ENCODE measurements at places on chromosomes 5 and 9. TPM values are rescaled to one million over a fixed set of nuclear protein-coding genes. Genes with fewer than 3 reads are reported as not detected.
A peak's percentile ranks its signal among the peaks of the same experiment; 100 is the strongest.

GRCh38 chr9:133760713-133761290 lies 22.6 kb upstream of the SARDH start:
- DNase-seq = no peak

- DNase-seq = no peak
These were observed 155.0 kb downstream of the NFIB start for GRCh38 chr9:14158916-14159315.

DNA sequence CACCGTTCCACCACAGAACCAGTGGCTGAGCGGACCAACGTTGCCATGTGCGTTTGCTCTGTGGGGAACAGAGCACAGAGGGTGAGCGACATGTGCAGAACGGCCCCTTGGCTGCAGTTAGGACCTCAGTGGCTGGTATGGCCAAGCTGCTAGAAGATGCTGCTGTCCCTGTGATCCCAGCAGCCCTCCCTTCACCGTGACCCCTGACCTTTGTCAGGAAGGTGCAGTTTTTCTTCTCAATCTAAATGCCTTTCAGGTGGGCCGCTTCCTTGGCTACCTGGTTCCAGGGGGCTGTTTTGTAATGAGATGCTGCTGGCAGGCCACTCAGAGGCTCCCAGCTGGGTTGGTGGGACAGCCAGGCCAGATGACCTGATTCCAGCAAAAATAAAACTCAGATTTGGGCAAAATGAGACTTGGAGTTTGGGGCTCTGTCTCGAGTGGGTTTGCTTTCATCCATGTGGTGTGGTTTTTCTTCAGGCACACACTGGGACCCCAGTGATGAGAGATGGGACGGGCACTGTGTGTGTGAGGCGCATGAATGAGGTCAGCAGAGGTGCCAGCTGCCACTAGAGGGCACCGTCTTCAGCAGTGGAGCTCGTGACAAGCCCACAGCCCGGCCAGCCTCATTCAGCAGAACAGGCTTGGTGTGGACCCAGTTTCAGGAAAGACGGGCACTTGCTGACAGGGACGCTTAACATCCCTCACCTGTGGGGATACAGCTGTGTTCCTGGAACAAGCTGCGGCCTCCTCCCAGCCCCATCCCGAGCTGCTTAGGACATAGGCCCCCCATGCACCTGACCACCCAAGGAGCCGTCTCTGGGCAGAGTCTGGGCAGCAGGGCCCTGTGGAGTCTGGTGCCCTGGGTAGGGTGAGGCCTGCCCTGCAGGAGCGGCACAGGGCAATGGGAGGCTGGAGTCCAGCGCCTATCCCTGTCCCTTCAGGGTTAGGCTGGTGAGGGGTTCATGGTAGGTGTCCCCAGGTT lies 4.1 kb downstream of the MRPS2 start:
- peak; percentile 85 for DNase-seq

- DNase-seq = no peak
These were observed 172.2 kb upstream of the GRAMD2B start for GRCh38 chr5:126251024-126251423.

DNA sequence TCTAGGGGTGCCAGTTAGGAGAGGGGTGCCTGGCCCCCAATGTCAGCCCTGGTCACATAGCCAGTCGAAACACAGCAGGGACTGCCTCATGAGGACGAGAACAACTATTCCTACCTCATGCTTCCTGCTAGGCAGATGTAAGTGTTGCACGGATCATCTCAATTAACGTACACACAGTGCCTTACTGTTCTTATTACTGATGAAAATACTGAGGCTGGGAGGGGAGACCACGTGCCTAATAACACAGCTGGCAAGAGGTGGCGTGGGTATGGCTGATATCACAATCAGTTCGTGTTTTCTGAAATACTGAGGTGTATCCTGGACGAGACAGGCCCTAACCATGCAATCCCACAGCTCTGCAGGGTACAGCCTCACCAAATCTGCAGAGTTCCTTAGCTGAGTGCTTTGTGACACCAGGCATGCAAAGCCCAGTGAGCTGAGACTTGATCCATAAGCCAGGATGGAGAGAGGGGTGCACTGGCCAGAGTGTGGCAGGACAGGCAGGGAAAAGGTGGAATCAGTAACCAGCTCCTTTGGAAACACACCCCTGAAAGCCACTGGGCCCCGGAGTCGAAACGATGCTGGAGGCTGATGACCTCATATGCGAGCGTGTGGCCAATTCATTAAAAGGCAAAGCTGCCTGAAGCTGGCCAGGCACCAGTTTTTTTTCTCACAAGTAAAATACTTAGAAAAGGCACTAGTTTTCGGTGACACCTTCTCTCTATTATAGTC lies 63.9 kb downstream of the PRRT1B start:
- DNase-seq = peak; percentile 10

DNA sequence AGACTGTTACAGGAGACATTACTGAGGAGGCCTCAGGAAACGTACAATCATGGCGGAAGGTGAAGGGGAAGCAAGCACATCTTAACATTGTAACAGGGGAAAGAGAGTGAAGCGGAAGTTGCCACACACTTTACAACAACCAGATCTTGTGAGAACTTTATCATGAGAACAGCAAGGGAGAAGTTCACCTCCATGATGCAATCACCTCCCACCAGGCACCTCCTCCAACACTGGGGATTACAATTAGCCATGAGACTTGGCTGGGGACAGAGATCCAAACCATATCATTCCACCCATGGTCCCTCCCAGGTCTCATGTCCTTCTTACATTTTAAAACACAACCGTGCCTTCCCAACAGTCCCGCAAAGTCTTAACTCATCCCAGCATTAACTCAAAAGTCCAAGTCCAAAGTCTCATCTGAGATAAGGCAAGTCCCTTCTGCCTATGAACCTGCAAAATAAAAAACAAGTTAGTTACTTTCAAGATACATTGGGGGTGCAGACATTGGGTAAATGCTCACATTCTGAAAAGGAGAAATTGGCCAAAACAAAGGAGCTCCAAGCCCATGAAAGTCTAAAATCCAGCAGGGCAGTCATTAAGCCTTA lies 138.3 kb downstream of the TMEM161B start:
- DNase-seq = no peak

DNA sequence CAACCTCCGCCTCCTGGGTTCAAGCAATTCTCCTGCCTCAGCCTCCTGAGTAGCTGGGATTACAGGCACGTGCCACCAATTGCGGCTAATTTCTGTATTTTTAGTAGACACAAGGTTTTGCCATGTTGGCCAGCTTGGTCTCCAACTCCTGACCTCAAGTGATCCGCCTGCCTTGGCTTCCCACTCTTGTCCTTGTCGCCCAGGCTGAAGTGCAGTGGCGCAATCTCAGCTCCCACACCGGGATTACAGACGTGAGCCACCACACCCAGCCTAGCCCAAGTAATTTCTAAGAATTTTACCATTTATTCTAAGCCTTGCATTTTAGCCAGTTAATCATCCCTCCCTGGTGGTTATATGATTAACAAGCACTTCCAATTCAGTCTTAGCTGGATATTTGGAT lies 11.0 kb downstream of the NAIP start:
- no peak for DNase-seq

DNA sequence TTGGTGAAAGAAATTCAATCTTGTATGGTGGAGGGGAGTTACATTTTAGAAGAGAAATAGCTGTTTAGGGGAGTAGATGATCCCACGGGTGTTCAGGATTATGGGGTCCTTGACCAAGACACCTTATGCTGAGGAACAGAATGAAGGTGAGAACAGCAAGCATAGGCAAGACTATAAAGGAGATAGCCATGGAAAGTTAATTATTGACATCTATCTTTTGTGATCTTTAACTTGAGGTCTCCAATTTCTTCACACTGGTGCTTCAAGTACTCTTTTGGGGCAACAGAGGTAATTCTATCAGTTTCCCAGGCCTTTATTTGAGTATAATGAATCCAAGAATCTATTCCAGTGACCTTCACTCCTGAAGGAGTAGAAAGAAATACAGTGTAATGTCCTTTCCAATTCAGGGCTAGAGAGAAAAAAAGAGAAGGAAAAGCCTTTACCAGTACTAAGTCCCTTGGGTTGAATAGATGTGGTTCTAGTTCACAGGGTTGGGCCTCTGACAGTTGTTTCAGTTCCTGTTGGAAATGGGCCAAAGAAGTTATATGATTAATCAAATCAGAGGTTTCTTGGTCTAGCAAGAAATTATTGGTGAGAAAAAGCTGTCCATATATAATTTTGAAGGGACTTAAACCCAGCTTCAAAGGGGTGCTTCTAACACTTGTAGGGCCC lies 2104.1 kb upstream of the ACO1 start:
- DNase-seq = no peak

- DNase-seq = no peak
These were observed 128.3 kb downstream of the ZCCHC7 start for GRCh38 chr9:37248651-37249163.

DNA sequence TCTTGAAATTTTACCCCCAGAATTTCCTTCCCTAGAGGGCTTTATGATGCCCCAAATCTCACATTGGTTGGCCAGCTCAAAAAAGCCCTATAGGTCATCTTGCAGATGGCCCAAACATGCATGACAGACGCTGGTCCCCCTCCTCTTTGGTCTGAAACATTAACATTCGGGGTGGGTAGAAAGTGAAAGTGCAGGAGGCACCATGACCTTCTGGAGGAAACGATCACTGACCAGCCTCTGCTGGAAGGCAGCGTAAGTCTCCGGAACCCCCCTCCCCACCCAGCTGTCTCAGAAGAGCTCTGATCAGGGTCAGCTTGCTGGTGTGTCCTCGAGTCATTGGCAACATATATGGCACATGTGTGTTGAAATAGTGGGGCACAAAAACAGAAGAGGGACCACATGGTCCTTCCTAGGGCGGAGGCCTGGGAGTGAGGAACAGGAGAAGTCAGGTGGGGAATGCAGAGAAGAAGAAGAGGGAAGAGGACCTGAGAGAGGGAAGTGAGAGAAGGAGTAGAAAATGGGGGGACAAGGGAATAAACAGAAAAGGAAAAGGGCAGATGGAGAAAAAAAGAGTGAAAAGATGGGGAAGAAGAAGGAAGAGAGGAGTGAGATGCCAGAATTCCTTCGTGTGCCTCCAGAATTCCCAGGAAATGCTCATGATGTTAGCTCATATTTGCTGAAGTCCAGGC lies 46.2 kb downstream of the IL31RA start:
- DNase-seq = no peak

DNA sequence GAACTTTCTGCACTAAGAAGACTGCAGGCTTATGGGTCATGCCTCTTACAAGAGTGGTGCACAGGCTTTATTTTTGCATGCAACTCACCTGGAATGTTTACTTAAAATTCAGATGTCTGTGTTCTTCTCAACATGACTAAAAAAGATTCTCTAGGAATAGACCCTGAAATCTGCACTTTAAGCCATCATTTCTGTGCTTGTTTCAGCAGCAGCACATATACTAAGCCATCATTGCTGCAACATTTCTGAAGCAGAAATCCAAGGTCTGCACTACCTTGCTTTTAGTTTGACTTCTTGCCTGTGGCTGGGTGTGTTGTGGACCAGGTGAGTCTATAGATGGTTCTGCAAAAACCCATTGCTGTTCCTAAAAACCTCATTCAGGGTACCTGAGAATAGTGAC lies 156.8 kb downstream of the CEP120 start:
- no peak for DNase-seq

DNA sequence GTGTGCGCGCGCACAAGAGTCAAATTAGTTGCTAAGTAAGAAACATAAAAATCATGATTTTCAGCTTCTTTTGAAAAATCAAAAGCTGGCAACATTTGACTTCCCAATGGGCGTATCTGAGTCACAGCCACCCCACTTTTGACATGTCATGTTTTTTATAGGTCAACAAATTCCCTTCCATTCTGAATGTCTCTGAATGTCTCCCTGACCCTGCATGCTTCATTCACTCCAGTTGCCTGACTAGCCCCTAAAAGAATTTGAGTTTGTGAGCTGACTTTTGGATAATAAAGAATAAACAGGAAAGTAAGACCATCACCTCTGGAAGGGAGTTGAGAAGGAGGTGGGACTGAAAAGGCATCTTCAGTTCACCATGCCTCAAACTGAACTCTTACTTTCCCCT lies 20.2 kb upstream of the GLIS3 start:
- no peak for DNase-seq

DNA sequence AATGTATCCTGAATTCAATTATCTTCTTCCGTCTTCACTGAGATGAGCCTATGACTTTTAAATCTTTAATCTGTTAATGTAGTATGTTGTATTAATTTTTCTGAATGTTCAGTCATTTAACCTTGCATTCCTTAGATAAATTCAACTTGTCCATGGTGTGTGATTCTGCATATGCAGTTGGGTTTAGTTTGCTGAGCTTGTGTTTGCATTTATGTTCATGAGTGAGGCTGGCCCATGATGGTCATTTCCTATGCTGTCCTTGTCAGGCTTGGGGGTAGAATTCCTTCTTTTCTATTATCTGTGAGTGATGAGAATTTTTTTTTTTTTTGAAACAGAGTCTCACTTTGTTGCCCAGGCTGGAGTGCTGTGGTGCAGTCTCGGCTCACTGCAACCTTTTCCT lies 131.8 kb upstream of the COL5A1 start:
- no peak for DNase-seq

GRCh38 chr5:180649297-180650039 lies at the start of gene FLT4:
FLT4 (minus strand) TSS chr5:180649600; CDS start chr5:180649545, 55 bp downstream.
- DNase-seq = peak; percentile 23

DNA sequence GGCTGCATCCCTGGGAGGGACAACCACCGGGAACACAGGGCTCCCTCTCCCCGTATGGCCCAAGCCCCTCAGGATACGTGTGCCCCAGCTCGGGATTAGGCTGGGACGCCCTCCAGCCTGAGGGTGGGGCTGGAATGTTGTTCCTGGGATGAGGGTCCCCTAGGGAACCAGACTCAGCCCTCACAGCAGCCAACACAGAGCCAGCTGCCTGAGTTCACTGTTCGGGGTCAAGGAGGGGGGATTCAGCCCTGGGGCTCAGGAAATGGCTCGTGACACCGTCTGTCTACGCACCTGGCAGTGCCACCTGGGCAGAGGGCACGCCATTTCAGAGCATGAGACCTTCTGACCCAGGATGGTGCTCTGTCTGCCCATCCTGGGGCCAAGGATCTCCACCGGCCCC lies 8.9 kb downstream of the RNF44 start:
- DNase-seq = no peak

DNA sequence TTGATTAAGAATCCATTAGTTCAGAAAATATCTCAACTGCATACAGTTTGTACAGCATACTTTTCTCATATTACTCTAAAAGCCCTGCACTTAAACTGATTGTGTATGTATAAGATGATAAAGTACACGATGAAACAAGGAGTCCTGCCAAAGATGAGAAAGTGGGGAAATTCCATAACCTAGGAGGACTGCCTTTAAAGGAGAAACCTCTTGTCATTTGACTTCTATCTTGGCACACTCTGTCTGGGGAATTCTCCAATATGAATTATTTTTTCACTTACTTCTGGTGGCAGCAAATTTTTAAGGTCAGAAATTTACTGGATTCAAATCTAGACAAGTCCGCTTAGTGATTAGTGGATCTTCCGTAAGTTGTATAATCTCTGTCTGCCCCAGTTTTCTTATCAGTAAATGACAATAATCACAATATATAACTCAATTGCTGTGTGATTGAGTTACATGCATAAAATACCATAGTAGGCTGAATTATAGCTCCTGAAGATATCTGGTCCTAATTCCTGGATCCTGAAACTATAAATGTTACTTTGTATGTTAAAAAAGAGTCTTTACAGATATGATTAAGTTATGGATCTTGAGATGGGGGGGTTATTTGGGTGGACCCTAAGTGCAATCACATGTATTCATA lies 17.0 kb upstream of the ISOC1 start:
- no peak for DNase-seq

The TXNDC8 gene
- polyA plus RNA-seq = not detected

The LECT2 gene
- polyA plus RNA-seq = not detected

The CCDC192 gene
- not detected for polyA plus RNA-seq

The FREM1 gene
- polyA plus RNA-seq = not detected

The VCAN gene
- 21.1 TPM for polyA plus RNA-seq

The AP3S1 gene
- polyA plus RNA-seq = 75.7 TPM

The LCN1 gene
- not detected for polyA plus RNA-seq

The PCDHAC1 gene
- 0.57 TPM for polyA plus RNA-seq

The PRDM9 gene
- polyA plus RNA-seq = not detected

The MYOZ3 gene
- 0.09 TPM for polyA plus RNA-seq

The PCDHGB2 gene
- polyA plus RNA-seq = 0.05 TPM
